Omental fat pad (tissue), 4 donors: ENCODE measurements at places on chromosomes 11 and 22. TPM values are rescaled to one million over a fixed set of nuclear protein-coding genes. Genes with fewer than 3 reads are reported as not detected.

DNA sequence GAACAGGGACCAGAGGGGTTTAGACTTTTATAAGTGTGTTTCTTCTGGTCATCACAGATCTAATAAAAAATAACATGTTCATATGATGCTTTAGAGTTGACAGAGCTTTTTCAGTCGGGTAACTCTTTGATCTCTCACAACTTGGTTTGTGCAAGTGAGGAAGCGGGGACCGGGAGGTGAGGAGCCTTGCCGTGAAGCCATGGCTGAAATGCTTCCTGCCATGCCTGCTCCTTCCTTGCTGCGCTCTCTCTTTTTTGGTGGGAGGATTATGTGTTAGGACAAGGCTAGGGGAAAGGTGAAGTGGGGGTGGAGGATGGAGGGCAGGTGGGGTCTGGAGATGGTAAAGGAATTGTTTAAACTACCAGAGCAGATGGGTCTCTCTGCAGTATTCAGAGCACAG lies 23.8 kb downstream of the TEAD1 start:
- no peak for DNase-seq

The OR52I2 gene
- total RNA-seq, result not detected

The UPK2 gene
- total RNA-seq, result not detected

DNA sequence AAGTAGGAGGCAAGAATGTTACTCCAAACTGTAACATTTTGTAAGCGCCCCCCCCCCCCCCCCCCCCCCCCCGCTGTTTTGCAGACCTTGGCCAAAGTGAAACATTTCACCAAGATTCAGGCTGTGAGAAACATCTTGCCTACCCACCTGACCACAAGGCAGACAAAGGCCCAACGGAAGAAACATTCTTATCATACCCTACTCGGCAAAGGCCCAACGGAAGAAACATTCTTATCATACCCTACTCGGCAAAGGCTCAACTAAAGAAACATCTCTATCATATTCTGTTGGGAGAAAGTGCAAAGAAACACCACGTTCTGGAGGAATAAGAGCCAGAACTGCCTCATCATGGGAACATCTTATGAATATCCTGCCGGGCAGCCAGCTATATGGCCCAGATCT lies 117.1 kb downstream of the JRKL start:
- DNase-seq, result no peak

DNA sequence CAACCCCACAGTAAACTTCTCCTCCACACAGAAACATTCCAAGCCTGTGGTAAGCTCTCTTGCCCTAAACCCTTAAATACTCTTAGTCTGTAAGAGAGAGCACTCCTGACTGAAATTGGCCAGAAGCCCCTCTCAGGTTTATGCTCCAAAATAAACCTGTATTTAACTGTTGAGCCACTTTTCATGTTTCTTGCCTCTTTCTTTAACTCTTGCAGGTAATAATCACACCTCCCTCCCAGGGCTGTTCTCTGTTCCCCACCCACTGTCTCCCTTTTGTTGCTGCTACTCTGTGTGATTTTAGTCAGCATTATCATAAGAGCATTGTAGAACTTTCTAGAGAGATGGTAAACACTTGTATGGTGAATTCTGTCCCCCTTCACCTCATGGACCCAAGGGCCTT lies 2.1 kb upstream of the IFT27 start:
- no peak for DNase-seq

The DMC1 gene
- total RNA-seq, result 0.84 TPM

The AGBL2 gene
- total RNA-seq, result not detected

- DNase-seq, result no peak
These were observed 48.1 kb downstream of the SNX19 start for GRCh38 chr11:130868086-130868710.

- no peak for DNase-seq
These were observed 46.5 kb downstream of the MYO7A start for GRCh38 chr11:77174559-77174958.

The SERHL2 gene
- 2.2 TPM for total RNA-seq

GRCh38 chr11:36333897-36334296 lies 37.8 kb downstream of the PRR5L start:
- no peak for DNase-seq

The USP2 gene
- 17.5 TPM for total RNA-seq

- no peak for DNase-seq
These were observed 1.0 kb downstream of the RIC3 start for GRCh38 chr11:8167796-8168195.

- DNase-seq, result no peak
These were observed 319.1 kb downstream of the BRD1 start for GRCh38 chr22:49508561-49508960.

GRCh38 chr11:17502630-17503029 lies 26.0 kb upstream of the ABCC8 start:
- DNase-seq, result no peak

DNA sequence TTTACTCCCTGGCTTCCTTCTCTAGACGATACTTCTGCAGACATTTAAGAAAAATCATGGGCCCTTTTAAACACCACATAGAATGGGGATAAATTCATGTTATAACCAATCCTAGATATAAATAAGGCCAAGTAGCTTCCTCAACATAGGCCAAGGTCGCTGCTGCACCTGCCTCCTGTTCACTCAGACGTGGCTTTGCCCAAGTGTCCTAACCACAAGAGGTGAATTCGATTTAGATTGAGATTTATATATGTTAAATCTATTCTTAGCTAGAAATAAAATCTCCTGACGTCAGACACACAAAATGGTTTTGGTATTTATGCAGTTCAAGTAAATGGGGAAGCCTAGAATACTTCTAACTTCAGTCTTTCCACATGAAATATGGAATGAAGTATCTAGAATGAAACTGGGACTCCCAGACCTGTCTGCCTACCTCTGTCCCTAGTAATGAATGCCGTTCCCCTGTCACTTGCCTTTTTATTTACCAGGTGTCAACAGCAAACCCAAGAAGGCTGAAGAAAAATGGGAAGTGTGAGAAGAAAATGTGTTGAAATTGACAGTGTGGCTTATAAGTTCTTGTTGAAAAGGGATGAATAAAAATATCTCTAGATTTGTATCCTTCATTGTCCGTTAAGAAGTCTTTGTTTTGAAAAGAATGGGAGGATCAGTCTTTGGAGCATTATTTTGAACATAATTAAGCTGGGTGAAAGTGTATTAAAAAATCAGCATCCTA lies 131.8 kb downstream of the HIPK3 start:
- DNase-seq, result no peak

DNA sequence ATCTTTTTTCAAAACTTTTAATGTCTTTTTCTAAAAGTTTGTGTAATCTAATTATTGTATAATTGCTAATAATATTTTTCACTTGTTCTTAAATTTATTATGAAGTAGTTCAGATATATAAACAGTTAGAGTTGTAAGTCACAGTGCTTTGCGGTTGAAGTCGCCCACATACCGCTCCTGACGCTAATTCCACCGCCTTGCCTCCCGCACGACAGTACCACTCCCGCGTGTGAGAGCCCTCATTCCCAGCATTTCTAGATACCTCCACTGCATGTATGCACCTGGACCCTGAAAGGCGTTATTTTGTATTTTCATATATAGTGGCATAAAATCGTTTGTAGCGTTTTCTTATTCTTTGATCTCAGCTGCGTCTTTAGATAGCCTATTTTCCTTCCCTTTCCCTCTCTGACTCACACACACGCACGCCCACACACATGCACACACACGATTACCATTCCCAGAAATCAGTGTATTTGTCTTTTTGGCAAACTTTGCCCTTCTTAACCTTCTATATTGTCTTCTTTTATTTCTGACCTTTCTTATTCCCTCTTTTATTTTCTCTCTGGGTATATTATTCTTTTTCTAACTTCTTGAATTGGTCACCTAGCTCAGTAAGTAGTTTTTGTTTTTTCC lies 56.4 kb upstream of the PITPNB start:
- DNase-seq, result no peak

The DNHD1 gene
- total RNA-seq, result 11.7 TPM

GRCh38 chr11:2298131-2298794 lies 3.5 kb downstream of the C11orf21 start:
- peak; percentile 11 for DNase-seq

The IFITM1 gene
- 389 TPM for total RNA-seq

DNA sequence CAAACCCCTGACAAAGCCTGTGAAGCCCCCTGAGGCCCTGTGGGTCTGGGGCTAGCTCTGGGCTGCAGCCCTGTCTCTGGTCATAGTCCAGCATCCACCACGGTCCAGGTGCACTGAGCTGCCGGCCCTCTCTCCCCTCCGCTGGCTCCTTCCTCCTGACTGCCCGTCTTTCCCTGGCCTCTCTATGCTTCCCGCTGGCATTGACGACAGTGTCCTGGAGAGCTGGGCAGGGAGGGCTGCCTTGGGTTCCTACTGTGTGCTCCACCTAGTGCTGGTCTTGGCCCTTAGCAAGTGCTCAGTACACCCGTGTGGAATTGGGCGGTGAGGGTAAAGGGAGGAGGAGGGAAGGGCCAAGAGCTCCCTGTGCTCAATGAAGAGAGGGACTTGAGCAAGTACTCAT lies 868 bp upstream of the MYEOV start:
- no peak for DNase-seq

DNA sequence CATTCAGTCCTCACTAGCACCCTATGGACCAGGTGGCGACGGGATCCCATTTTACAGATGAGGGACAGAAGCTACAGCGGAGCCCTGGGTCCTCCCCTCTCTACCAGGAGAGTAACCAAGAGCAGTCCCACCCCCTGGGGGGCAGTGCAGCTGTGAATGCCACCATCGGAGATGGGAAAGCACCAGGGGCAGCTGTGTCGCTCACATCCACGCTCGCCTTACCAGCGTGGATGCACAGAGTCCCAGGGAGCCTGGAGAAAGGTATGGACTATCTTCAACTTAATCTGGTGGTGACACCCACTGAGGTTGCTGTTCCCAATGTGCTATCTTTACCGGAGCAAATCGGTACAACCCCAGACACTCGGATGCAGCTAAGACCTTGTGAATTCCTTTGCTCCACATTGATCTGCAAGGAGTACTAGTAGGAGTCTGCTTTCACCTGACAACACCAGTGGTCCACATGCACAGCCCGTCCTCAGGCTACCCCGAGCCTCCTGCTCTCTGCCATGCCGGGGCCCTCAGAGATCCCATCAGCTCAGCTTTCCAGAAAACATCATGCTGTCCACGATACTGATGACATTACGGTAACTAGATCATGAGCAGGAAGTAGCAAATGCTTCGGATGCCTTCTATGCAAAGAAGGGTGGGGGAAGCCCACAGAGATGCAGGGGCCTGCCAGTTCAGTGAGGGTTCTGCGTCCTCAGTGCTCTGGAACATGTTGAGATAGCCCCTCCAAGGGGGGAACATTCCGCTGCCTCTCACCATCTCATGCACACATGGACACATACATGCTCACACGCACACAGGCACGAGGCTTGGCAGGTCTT lies 126.0 kb downstream of the CTTN start:
- DNase-seq, result no peak

DNA sequence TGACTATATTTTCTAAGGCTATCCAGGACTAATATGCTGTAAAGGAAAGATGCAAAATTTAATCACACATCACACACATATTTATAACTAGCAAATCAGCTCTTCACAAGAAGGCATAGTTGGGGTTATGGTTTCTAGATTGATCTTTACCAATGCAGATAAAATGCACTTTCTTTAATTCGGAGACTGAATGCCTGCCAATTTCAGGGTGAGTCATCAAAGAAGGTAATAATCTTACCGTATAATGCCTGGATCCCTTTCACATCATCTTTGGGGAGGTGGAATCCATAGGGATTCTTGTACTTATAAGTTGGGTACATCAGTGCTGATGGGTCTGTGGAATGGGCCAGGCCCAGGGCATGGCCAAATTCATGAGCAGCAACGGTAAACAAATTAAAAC lies 16.4 kb downstream of the MMP20 start:
- DNase-seq, result no peak

GRCh38 chr11:74009230-74009547 lies 304 bp upstream of the UCP3 start:
- DNase-seq, result no peak

GRCh38 chr11:106697058-106697457 lies 321.2 kb downstream of the GUCY1A2 start:
- DNase-seq, result no peak

The FAM83F gene
- 0.63 TPM for total RNA-seq
